ENCODE measurements at places on chromosomes 16 and 17.
A peak's percentile ranks its signal among the peaks of the same experiment; 100 is the strongest.

DNA sequence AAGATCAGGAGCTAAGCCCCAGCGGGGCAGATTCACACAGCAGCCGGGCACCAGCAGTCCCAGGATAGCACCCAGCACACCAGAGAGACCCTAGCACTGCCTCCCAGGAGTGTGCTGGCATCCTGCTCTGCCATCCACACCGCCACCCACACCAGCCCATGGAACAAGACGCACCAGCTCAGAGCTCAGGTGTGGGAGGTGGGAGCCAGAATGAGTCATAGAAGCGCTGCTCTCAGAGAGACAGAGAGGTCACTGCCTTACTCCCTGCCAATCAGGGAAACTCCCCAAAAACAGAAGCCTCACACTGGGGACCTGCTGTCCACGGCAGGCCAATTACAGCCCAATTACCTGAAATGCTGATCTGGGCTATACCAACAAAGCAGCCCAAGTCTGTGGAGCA lies 64.9 kb downstream of the CDYL2 start:
- DNase-seq, result no peak

DNA sequence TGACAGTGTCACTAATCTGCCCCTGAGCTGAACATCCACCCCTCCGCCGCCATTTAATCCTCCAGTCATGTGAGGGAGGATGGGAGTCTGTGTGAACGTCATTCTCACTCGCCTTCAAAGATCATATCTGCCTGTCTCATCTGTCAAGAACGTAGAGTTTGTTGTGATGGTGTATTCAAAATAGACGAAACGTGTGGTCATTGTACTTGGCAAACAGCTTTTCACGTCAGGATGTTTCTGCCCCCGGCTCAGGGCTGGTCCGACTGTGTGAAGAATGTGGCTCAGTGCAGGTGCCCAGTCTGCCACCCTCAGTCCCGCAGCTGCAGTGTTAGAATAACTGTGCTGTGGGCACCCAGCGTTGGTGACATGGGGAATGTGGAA lies 148.0 kb downstream of the KCNJ12 start:
- DNase-seq, result no peak

DNA sequence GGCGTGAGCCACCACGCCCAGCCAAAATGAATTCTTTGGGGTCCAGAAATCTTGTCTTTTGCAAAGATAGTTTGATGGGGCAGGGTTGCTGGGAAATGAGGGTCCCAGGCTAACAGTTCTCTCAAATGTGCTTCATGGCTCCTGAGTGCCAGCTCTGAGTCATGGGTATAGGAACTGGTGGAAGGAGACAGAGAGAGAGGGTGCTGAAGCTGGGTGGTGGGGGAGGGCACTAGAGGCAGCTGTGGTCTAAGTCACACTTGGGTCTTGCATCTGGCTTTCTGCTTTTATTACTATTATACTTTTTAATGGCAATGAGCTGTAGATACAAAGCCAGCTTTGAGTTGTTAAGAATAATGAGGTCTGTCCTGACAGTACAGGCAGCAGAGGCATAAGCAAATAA lies 54.6 kb downstream of the PRKCA start:
- DNase-seq, result no peak

GRCh38 chr16:86502856-86503748 lies 7.2 kb upstream of the FOXF1 start:
- no peak for DNase-seq

- DNase-seq, result no peak
These were observed 22.9 kb upstream of the ZCCHC14 start for GRCh38 chr16:87515475-87516330.

- DNase-seq, result no peak
These were observed 9.1 kb upstream of the SCNN1B start for GRCh38 chr16:23293016-23293415.

DNA sequence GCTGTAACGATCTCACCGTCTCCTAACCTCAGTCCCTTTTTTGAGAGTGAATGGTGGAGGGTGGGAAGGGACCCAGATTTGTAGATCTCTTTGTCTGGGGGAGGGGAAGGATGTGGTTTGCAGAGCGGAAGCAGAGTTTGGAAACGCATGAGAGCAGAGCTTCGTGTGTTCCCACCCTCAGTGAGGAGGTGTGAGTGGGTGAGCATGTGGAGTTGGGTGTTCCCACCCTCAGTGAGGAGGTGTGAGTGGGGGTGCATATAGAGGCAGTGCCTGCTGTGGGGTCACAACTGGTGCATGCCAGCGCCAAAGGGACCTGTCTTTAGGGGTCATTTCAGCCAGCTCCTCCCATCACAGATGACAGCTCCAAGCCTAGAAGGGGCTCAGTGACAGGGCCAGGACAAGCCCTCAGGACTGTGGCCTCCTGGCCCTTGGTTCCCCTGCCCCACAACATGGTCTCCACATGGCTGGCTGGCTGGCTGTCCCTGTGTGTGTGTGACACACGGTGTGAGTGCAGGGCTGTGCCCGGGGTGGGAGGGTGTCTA lies 1.8 kb upstream of the CISD3 start:
- no peak for DNase-seq

- DNase-seq, result no peak
These were observed 8.6 kb upstream of the SOST start for GRCh38 chr17:43767053-43767712.

DNA sequence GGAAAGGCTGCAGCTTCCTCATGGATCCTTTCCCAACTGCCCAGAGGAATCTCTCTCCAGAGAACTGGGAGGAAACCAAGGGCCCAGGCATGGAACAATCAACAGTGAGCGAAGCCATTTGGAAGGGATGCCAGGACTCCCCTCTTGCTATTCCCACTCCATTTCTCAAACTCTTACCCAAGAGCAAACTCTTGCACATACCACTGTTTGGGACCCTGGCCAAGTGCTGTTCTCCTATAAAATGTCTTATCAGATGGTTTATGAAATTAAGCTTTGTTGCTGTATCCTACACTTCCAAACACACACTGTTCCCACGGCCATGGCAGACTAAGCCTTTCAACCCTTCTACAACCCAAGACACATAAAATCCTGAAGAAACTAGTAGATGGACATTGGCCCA lies 48.3 kb upstream of the AXIN2 start:
- no peak for DNase-seq

DNA sequence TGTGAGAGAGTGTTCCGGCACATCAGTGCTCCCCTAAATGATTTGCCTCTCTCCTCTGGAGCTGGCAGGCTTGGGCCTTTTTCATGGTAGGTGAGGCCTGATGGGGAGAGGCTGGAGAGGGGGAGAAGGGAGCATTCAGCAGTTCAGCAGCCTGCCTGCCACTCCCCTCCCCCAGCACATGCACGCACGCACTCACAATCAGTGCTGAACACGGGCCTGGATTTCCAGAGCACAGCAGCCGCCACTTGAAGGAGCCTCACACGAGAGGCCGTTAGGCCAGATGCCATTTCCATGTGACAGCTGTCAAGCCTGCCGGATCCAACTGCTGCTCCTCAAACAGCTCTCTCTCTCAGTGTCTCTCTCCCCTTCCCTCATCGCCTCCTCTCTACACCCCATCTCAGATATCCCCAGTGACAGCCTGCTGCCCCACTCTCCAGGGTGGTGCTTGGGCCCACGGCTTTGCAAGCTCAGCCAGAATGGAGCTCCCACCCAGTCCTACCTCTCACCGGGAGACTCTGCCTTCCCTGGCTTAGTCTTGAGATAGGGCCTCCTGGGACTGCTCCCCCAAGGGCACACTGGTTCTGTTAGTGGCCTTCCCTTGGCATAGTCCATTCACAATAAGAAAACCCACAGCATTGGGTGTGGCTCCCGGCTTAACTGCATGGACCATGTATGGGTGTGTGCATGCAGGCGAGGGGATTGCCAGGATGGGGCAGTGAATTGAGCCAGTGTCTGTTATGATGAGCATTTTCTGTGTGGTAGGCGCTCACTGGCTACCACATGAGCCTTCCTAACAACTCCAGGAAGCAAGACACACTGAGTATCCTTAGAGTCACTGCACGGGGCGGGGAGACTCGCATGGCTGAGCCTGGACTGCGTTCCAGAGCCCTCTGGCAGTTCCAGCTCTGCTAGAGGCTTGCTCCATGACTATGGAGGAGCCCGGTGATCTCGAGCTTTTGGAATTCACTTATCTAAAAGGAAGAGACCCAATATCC lies 226.2 kb downstream of the CCDC182 start:
- peak; percentile 33 for DNase-seq

GRCh38 chr16:1278477-1278876 lies 22.6 kb downstream of the TPSD1 start:
- DNase-seq, result no peak

- DNase-seq, result no peak
These were observed 36.4 kb downstream of the CLEC16A start for GRCh38 chr16:10980813-10981212.

GRCh38 chr17:10061111-10061845 lies 137.1 kb downstream of the GAS7 start:
- DNase-seq, result no peak

DNA sequence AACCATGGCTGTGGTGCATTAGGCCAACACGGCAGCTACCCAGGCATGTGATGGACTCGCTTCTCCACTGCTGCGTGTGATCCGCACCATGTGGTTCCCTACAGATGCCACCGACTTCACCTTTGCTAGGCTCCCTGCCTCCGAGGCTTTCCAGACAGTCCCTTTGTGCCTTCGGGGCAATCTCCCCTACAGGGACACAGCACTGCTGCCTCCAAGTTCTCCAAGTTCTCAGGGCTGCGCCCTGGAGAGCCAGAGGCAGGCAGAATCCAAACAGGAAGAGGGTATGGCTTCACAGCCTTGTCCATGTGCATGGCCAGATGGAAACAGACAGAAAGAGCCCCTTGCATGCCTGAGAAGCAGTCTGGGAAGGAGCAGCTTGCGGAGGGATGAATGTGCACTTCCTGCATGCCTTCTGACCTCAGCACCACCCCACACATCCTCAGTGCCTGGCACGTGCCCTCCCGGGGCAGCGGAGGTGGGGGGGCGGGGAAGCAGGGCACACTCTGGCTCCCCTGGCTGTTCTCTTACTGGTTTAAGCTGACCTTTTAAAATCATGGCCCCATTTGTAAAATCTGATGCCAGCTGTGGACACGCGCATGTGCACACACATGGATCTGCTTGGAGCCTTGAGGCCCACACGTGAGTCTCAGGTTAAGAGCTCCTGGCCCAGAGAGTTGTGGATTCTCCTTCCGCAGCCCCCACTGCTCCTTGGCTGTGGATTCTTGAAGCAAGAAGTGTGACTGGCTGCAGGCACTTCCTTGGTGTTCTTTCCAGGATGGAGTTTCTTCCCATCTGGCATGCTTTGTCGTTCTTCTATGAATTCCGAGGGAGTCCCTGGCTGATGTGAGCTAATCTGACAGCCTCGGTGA lies 55.3 kb upstream of the MTSS2 start:
- DNase-seq, result no peak

DNA sequence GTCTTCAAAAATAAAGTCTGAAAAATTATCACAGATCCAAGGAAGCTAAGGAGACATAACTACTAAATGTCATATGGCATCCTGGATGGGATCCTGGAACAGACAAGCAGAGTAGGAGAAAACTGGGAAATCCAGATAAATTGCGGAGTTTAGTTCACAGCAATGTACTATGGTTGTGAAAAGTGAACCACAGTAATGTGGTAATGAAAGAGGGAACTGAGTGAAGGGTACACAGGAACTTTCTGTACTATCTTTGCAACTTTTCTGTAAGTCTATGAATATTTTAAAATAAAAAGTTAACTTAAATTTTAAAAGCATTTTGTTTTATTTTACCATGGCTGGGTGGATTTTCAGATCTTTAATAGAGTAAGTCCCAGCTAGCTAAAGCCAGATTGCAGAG lies 16.3 kb downstream of the SLFN12L start:
- DNase-seq, result no peak

GRCh38 chr17:77341069-77341541 lies 200.3 kb downstream of the SEC14L1 start:
- no peak for DNase-seq

- no peak for DNase-seq
These were observed 9.5 kb downstream of the ABI3 start for GRCh38 chr17:49219987-49220386.

DNA sequence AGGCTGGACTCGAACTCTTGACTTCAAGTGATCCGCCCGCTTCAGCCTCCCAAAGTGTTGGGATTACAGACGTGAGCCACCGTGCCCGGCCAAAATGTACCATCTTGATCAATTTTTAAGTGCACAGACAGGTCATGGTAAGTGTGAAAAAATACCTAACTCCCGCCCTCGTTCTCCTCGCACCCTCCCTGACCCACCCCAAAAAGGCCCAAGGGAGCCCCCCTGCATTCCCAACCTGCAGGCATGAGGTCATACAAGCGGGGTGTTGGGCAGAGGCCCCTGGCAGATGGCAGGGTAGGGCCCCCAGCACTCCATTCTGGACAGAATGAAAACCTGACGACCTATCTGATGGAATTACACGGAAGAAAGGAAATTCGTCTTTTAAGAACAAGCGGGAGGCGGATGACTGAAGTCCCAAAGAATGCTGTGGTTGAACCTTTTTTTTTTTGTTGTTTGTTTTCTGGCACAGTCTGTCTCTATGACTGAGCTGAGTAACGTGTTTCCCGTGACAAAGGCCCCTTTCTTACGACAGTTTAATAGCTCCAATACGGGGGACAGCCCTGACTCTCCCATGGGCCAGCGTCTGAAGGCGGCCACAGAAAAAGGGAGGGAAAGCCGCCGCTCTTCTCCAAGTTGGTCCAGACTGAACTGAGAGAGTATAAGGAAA lies 376.4 kb downstream of the SLC39A11 start:
- peak; percentile 33 for DNase-seq

- no peak for DNase-seq
These were observed 1.6 kb downstream of the PGAP6 start for GRCh38 chr16:379961-380761.

GRCh38 chr16:1530883-1531637 lies 2.4 kb upstream of the TMEM204 start:
- no peak for DNase-seq

DNA sequence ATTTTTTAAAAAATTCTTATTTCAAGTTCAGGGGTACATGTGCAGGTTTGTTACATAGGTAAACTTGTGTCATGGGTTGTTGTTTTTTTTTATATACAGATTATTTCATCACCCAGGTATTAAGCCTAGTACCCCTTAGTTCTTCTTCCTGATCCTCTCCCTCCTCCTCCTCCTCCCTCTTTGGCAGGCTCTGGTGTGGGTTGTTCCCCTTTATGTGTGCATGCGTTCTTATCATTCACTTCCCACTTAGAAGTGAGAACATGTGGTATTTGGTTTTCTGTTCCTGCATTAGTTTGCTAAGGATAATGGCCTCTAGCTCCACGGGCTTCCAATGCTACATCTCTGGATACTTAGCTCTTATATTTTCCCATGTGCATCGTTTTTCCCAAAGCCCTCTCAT lies 404.4 kb downstream of the HAPSTR1 start:
- DNase-seq, result no peak

- no peak for DNase-seq
These were observed 178.2 kb downstream of the SALL1 start for GRCh38 chr16:50972876-50973275.

- no peak for DNase-seq
These were observed 115.9 kb upstream of the CIBAR2 start for GRCh38 chr16:85227946-85228862.
